Mesangial cell (primary cell): ENCODE measurements at places on chromosomes 7 and 10. TPM values are rescaled to one million over a fixed set of nuclear protein-coding genes. Genes with fewer than 3 reads are reported as not detected.

The UBN2 gene
- total RNA-seq, result 1.6 and 3.4 TPM in 2 replicates

The WDR91 gene
- total RNA-seq, result 16.1 and 28.3 TPM in 2 replicates

The DNAH11 gene
- total RNA-seq, result not detected in 2 replicates

The TEX47 gene
- total RNA-seq, result not detected in 2 replicates

The ANTXRL gene
- not detected in 2 replicates for total RNA-seq

The LEP gene
- total RNA-seq, result not detected in 2 replicates

The BMS1 gene
- 8.0 and 12.4 TPM in 2 replicates for total RNA-seq

The PNLIPRP1 gene
- total RNA-seq, result not detected in 2 replicates

The TMEM176A gene
- 1.1 TPM in 1 of 2 replicates, not detected in the other for total RNA-seq

The HDAC9 gene
- total RNA-seq, result 10.3 and 13.6 TPM in 2 replicates

The HACD1 gene
- 26.9 and 36.3 TPM in 2 replicates for total RNA-seq

The PON1 gene
- under 0.01 TPM in 1 of 2 replicates, not detected in the other for total RNA-seq

The C10orf90 gene
- total RNA-seq, result not detected in 2 replicates

The UFSP1 gene
- 5.4 and 11.4 TPM in 2 replicates for total RNA-seq

The ORAI2 gene
- total RNA-seq, result 60.6 and 61.8 TPM in 2 replicates

The SLC13A1 gene
- total RNA-seq, result not detected in 2 replicates

The C7orf33 gene
- total RNA-seq, result not detected in 2 replicates

The PIK3AP1 gene
- total RNA-seq, result 3.6 and 11.2 TPM in 2 replicates

The OGDHL gene
- 0.98 and 18.1 TPM in 2 replicates for total RNA-seq

The SDK1 gene
- 5.9 and 9.3 TPM in 2 replicates for total RNA-seq

The LIPF gene
- not detected in 2 replicates for total RNA-seq

The ATG9B gene
- under 0.01 and 0.33 TPM in 2 replicates for total RNA-seq

The SEMA4G gene
- total RNA-seq, result 1.6 and 18.0 TPM in 2 replicates

The VGF gene
- 0.49 and 0.89 TPM in 2 replicates for total RNA-seq

The GPC2 gene
- 2.8 and 4.4 TPM in 2 replicates for total RNA-seq

The NEURL1 gene
- total RNA-seq, result 0.33 and 0.51 TPM in 2 replicates

The ZNF394 gene
- total RNA-seq, result 7.7 and 10.8 TPM in 2 replicates

The PAPOLB gene
- total RNA-seq, result under 0.01 TPM in 1 of 2 replicates, not detected in the other

The PAOX gene
- total RNA-seq, result 6.7 and 9.0 TPM in 2 replicates

The FLNC gene
- total RNA-seq, result 232 and 267 TPM in 2 replicates

The GPR26 gene
- total RNA-seq, result not detected in 2 replicates

The PDIA4 gene
- 157 and 292 TPM in 2 replicates for total RNA-seq

The GIMAP5 gene
- not detected in 2 replicates for total RNA-seq

The PALS2 gene
- 5.5 and 5.7 TPM in 2 replicates for total RNA-seq

The FAM200A gene
- 2.6 and 3.9 TPM in 2 replicates for total RNA-seq

The PIP gene
- not detected in 2 replicates for total RNA-seq

The SLC16A9 gene
- 1.6 and 2.1 TPM in 2 replicates for total RNA-seq
